Fibroblast of lung (primary cell): ENCODE measurements at places on chromosomes 5 and 9.

GRCh38 chr5:68441309-68442073 lies 225.9 kb downstream of the PIK3R1 start:
- no peaks in the 10 kb centered on the region for H3K4me1 ChIP-seq
- no peak overlapping the region for H3K27ac ChIP-seq
- no peaks in the 10 kb centered on the region for H3K27me3 ChIP-seq
- H3K4me3 ChIP-seq = no peak overlapping the region
- no peaks in the 10 kb centered on the region for H3K36me3 ChIP-seq
- DNase-seq = no peak

- no peak for DNase-seq
- H3K27ac ChIP-seq = no peak overlapping the region
- H3K36me3 ChIP-seq = no peaks in the 10 kb centered on the region
- H3K4me3 ChIP-seq = no peak overlapping the region
Observed at GRCh38 chr5:29795096-29795652, 1398.3 kb upstream of the CDH6 start.

GRCh38 chr5:109823597-109823996 lies 133.9 kb downstream of the MAN2A1 start:
- no peaks in the 10 kb centered on the region for H3K27me3 ChIP-seq
- no peak overlapping the region for H3K4me3 ChIP-seq
- H3K36me3 ChIP-seq = no peaks in the 10 kb centered on the region
- peak; percentile 33 for DNase-seq
- no peaks in the 10 kb centered on the region for H3K4me1 ChIP-seq
- no peak overlapping the region for H3K27ac ChIP-seq

DNA sequence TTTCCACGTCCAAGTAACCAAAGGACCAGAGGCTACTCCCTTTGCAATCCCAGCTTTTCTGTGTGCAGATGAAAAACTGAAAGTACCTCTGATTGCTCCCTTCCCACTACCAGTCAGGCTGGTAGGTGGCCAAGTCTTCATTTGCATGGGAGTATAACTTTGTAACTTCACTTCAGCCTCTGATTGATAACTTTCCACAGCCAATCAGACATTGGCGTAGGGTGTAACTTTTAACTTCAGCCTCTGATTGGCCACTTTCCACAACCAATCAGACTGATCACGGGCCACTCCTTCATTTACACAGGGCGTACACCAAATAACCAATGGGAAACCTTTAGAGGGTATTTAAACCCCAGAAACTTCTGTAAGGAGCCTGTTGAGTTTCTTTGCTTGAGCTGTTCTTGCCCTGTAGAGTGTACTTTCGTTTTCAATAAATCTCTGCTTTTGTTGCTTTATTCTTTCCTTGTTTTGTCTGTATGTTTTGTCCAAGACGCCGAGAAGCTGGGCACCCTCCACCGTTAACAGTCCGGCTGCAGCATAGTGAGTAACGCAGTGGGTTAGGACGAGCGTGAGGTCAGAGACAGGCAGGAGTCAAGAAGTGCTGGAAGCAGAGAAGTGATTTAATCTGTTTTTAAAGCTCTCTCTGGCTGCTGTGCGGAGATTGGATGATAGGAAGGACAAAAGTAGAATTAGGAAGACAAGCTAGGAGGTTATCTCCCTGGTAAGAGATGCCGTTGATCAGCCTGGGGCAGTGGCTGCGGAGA lies 3.5 kb upstream of the EXOSC2 start:
- peak; percentile 97 for DNase-seq
- no peaks in the 10 kb centered on the region for H3K27me3 ChIP-seq
- H3K27ac ChIP-seq = peak overlapping the region; percentile 63
- H3K4me3 ChIP-seq = peak overlapping the region; percentile 60
- peaks cover 2% of the 10 kb centered on the region for H3K4me1 ChIP-seq

GRCh38 chr5:32589416-32589815 lies 4.1 kb downstream of the SUB1 start:
- no peak overlapping the region for H3K4me3 ChIP-seq
- no peak overlapping the region for H3K27ac ChIP-seq
- peaks cover 4% of the 10 kb centered on the region for H3K36me3 ChIP-seq
- H3K27me3 ChIP-seq = no peaks in the 10 kb centered on the region
- DNase-seq = no peak
- H3K4me1 ChIP-seq = no peaks in the 10 kb centered on the region

- H3K4me1 ChIP-seq = peaks cover 10% of the 10 kb centered on the region
- H3K27ac ChIP-seq = no peak overlapping the region
- H3K4me3 ChIP-seq = no peak overlapping the region
- no peak for DNase-seq
- no peaks in the 10 kb centered on the region for H3K36me3 ChIP-seq
Observed at GRCh38 chr9:98324801-98325200, 69.4 kb upstream of the TBC1D2 start.

DNA sequence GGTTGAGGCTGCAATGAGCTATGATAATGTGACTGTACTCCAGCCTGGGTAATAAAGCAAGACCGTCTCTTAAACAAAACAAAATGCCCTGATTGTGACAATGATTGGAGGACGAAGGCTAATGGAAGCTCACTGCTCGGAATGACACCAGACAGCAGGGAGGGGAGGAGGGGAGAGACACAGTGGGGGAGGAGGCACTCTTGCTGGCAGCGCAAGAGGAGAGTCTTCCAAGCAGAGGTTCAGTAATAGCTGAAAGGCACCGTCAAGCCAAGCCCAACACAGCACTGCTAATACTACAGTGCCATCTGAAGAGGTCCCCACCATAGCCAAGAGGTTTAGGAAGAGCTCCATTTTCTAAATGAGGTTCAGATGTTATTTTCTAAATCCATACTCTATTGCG lies 102.3 kb downstream of the GLDC start:
- peaks cover 2% of the 10 kb centered on the region for H3K4me1 ChIP-seq
- no peak overlapping the region for H3K4me3 ChIP-seq
- H3K27me3 ChIP-seq = no peaks in the 10 kb centered on the region
- no peak for DNase-seq

- no peaks in the 10 kb centered on the region for H3K27me3 ChIP-seq
- no peak overlapping the region for H3K27ac ChIP-seq
- H3K4me1 ChIP-seq = no peaks in the 10 kb centered on the region
- no peak for DNase-seq
Observed at GRCh38 chr9:133059623-133060022, 2.2 kb upstream of the CEL start.

GRCh38 chr5:66358741-66359140 lies 214.6 kb downstream of the SREK1 start:
- no peak overlapping the region for H3K27ac ChIP-seq
- no peaks in the 10 kb centered on the region for H3K4me1 ChIP-seq
- H3K36me3 ChIP-seq = no peaks in the 10 kb centered on the region
- DNase-seq = no peak

DNA sequence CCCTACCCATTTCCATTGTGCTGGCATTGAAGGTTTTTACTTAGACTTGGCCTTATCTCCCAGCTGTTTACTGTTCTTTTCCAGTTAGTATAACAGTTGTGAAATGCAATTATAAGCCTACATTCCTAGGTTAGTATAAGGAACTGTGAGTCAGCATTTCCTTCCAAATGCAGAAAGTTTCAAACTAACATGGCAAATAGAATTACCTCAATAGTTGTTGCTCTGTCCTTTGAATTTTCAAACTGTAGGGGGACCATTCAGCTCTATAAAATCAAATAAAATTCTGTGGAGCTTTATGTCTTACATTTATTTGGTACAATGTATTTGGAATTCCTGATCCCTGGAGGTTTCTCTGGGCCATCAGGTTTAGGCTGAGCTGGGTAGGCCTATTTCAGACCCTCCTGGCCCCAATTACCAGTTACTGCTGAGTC lies 47.2 kb downstream of the ARHGEF28 start:
- no peaks in the 10 kb centered on the region for H3K27me3 ChIP-seq
- peaks cover 19% of the 10 kb centered on the region for H3K4me1 ChIP-seq
- no peak overlapping the region for H3K4me3 ChIP-seq
- peak; percentile 86 for DNase-seq

DNA sequence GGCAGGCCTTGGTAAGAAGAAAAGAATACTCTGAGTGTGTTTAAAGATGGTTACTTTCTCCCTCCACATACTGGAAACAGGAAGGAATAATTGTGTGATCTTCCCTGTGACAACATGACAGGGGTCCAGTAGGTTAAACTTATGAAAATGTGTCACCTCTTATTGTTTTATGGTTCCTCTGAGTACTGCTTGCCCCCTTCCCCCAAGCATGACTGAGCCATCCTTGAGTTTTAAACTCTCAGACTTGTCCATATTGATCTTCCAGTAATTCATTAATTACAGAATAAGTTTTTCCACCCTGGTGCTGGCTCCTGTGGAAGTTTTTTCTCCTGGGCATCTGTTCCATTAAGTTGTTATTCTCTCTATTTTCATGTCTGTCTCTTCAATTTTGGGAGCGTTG lies 95.8 kb downstream of the CNTLN start:
- no peak overlapping the region for H3K27ac ChIP-seq
- H3K36me3 ChIP-seq = no peaks in the 10 kb centered on the region
- no peak for DNase-seq
- H3K27me3 ChIP-seq = no peaks in the 10 kb centered on the region

DNA sequence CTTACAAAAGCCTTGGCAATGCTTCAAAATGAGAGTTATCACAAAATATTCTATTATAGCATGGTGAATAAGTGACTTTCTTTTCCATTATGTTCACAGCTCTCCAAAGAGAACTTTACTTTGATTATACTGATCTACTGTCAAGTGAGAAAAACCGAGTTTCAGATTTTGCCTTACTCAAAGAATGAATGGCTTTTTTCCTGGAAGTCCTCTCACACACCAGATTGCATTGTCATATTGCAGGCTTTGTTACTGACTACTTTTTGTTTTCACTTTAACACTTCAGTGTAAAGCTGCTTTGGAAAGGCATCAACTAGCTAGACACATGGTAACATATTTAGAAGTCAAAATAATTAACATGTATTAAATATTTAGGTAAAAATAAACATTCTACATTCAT lies 765.2 kb upstream of the NUDT12 start:
- no peak for DNase-seq
- H3K27ac ChIP-seq = no peak overlapping the region
- H3K4me1 ChIP-seq = no peaks in the 10 kb centered on the region
- no peaks in the 10 kb centered on the region for H3K36me3 ChIP-seq
- no peaks in the 10 kb centered on the region for H3K27me3 ChIP-seq

- H3K36me3 ChIP-seq = no peaks in the 10 kb centered on the region
- H3K4me1 ChIP-seq = no peaks in the 10 kb centered on the region
- peaks cover 2% of the 10 kb centered on the region for H3K27me3 ChIP-seq
- H3K27ac ChIP-seq = no peak overlapping the region
Observed at GRCh38 chr9:438961-439768, 224.5 kb downstream of the DOCK8 start.

GRCh38 chr9:12934545-12935272 lies 159.9 kb downstream of the LURAP1L start:
- H3K4me1 ChIP-seq = peaks cover 6% of the 10 kb centered on the region
- no peak overlapping the region for H3K4me3 ChIP-seq
- no peak for DNase-seq
- H3K27ac ChIP-seq = no peak overlapping the region
- H3K27me3 ChIP-seq = no peaks in the 10 kb centered on the region

DNA sequence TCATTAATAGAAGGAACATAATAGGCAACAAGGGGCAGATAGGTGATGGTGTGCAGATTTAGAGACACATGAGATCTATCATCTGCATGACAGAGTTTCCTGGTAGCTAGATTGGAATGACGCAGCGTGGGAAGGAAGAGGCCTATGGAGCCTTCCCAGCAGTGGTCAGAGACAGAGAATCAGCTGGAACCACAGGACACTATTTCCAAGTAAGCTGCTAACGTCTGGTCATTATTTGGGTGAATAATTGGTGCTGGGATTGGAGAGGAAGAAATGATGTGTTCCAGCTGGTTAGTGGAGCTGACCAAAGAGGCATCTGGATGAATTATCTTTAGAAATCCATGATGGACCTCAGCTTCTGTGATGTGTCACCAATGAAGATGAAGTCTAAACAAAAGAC lies 91.2 kb upstream of the PRR16 start:
- no peaks in the 10 kb centered on the region for H3K27me3 ChIP-seq
- no peak for DNase-seq
- H3K27ac ChIP-seq = no peak overlapping the region
- no peak overlapping the region for H3K4me3 ChIP-seq
- H3K4me1 ChIP-seq = no peaks in the 10 kb centered on the region
- no peaks in the 10 kb centered on the region for H3K36me3 ChIP-seq

DNA sequence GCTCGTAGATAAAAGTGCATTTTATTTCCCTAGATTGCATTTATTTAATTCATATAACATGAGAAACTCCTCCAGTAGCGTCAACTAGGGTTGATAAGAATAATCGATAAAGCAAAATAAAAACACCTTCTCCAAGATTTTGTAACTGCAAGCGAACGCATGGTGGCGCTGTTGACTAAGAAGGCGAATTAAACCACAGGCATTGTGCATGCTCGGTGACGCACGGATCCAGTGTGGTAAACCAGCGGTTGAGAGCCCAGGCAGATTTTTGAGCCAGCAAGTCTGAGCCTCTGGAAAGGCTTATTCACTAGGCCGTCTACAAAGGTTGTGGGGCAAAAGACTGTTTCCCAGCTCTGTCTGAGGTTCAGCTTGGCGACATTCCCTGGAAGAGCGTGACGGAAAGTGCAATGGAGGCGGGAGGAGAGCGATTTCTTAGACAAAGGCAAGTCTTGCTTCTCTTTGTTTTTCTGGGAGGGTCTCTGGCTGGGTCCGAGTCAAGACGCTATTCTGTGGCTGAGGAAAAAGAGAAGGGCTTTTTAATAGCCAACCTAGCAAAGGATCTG lies at the start of gene PCDHB3:
TSS of gene PCDHB3 (plus strand) at position 231 of the 563 bp plus-strand sequence. CDS start at position 408, 177 bp downstream.
- no peaks in the 10 kb centered on the region for H3K27me3 ChIP-seq
- DNase-seq = peak; percentile 26
- no peak within 1 kb of the TSS for H3K27ac ChIP-seq
- H3K4me3 ChIP-seq = peak within 1 kb of the TSS; percentile 32
- H3K36me3 ChIP-seq = no peaks in the 10 kb centered on the region

GRCh38 chr5:170276140-170276539 lies 21.4 kb downstream of the LCP2 start:
- H3K4me3 ChIP-seq = no peak overlapping the region
- H3K4me1 ChIP-seq = no peaks in the 10 kb centered on the region
- no peak overlapping the region for H3K27ac ChIP-seq
- H3K36me3 ChIP-seq = no peaks in the 10 kb centered on the region

DNA sequence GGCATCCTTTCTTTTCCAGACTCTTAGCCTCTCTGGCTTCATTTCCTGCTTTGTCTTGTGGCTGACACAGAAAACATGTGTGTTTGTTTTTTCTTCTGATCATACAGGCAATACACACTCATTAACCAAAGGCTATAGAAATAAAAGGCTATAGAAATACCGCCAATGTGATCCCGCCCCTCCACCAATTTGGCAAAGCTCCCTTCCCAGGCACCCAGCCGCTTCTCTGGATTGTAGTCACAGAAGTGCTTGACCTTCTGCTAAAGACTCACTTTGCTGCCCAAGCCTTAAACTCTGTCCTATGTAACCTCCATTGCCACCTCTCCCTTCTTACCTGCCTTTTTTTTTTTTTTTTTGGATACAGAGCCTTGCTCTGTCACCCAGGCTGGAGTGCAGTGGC lies 5.3 kb downstream of the TXNDC15 start:
- H3K4me3 ChIP-seq = no peak overlapping the region
- no peaks in the 10 kb centered on the region for H3K36me3 ChIP-seq
